ENCODE measurements at places on chromosomes 3 and 15.

DNA sequence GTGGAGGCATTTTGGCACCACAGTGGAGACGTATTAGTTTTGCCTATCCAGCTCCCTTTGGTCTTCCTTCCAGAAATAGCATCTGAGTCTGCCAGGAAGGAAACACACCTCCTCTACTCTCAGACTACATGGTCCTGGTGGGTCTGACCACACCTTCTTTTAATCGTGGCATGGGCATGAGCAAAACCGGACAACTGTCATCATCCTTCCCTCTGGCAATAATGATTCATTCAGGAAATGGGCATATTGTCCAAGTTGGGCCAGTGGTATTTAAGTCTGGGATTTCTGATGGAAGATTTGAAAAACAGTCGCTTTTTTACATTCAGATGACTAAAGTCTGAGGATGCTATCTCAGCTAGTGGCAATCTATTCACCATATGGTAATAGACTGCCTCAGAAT is 601.0 kb upstream of the ADAMTS9 start:
- DNase-seq: no peak

DNA sequence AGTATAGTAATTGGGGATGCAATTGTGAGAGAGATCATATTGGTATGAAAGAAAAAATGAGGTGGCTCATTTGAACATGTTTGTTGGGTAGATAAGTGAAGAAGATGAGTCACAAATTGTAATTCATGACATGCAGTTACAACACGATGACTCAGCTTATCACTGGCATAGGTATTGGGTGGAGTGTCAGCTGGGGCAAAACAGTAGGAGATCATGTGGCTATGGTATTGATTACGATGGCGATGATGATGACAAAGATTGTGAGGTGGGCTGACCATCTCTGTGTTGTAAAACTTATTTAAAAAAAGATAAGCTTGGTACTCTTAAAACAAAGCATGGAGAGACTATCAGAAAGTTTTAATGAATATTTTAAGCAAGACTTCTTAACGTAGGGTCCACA is 11.6 kb upstream of the DPH6 start:
- peak; percentile 31 for DNase-seq

DNA sequence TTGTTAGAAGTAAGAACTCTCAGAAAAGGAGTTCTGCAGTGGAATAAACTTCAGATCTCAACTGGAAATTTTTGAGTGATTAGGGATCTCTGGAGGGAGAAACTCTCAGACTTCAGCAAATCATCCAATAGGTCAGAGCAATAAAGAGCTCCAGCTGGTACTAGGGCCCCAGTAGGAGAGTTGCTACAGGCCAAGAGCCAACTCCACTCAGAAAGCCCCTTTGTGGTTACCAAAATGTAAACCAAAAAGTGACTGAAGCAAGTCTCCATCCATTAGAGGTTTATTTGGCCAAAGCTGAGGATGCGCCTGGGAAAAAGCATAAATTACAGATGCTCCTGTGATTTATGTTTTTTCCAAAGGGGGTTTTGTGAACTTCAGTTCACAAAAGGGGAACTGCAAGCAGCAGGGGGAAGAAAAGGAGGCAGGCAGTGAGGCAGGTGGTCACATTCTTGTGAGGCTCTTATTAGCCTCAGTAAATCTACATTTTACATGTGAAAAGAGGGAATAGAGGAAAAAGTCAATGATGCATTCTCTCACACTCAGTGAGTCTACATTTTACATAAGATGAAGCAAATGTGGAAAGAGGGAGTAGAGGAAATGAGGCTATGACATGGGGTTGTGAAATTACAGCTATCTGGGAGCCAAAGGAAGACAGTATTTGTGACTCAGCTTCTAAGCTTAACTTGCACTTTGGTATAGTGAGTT is 92.4 kb upstream of the DAZL start:
- no peak for DNase-seq

DNA sequence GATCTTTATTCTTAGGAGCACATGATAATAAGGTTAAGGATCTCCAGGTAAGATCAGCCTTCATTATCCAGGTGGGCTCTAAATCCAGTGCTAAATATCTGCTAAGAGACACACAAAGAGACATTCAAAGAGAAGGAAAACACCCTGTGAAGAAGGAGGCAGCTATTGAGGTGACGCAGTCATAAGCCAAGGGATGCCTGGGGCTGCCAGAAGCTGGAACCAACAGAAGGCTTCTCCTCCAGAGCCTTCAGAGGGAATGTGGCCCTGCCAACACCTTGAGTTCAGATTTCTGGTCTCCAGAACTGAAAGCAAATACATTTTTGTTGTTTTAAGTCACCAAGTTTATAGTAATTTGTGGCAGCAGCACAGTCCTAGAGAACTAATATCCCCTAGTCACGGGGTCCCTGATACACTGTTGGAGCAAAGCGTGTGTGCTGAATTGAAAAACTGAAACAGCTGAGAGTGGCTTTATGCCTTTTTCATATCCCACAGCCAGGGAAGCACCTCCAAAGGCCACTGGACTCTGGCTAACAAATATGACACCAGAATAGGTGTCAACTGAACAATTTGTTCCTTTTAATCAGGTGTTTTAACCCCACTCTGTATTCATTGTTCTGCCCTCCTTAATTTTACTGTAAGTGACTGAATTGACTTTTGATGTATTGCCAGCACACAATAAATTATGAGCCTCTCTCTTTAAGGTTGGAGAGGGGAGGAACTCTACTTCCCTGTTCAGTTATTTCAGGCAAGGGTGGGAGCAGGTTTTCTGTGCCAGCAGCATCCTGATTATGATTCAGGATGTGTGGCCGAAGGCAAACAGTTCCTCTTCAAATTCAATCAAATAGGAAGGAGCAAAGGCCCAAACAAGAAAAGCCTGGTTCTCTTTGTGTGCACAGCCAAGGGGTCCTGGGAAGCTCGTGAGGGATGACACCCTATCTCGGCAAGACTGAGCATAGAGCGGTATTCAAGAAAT is 151.8 kb upstream of the HES1 start:
- no peak for DNase-seq

DNA sequence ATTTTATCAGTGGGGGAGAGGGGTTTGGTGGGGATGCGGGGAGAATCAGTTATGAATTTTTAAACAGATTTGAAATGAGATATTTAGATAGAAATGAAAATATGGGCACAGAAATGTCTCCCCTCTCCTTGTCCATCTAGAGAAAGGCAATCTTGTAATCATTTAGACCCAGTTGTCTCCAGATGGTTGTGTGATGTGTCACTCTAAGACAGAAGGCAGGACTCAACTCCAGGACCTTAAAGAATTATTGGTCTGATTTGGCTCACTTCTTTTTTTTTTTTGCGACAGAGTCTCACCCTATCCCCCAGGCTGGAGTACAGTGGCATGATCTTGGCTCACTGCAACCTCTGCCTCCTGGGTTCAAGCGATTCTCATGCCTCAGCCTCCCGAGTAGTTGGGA is 77.2 kb downstream of the EOMES start:
- DNase-seq: no peak

DNA sequence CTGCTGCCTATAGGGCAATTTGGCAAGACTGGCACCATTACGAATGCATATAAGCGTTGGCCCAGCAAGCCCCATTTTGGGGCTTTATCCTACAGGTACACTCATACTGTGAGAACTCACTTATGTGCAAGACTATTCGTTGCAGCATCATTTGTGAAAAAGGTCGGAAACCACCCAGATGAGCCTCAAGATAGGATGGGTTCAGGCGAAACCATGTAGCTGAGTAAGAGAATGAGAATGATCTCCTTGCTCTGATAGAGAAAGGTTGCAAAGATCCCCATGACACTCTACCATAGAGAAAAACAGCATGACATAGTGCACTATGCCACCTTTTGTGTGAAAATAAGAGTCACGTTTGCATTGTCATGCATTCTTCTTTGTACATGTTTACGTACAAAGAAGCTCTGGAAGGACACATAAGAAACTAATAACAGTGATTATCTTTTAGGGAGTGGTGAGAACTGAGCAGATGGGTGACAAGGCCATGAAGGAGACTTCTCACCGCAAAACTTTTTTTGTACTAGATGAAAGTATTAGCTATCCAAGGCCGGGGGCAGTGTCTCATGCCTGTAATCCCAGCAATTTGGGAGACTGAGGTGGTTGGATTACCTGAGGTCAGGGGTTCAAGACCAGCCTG is 50.0 kb downstream of the RHCG start:
- DNase-seq: no peak

DNA sequence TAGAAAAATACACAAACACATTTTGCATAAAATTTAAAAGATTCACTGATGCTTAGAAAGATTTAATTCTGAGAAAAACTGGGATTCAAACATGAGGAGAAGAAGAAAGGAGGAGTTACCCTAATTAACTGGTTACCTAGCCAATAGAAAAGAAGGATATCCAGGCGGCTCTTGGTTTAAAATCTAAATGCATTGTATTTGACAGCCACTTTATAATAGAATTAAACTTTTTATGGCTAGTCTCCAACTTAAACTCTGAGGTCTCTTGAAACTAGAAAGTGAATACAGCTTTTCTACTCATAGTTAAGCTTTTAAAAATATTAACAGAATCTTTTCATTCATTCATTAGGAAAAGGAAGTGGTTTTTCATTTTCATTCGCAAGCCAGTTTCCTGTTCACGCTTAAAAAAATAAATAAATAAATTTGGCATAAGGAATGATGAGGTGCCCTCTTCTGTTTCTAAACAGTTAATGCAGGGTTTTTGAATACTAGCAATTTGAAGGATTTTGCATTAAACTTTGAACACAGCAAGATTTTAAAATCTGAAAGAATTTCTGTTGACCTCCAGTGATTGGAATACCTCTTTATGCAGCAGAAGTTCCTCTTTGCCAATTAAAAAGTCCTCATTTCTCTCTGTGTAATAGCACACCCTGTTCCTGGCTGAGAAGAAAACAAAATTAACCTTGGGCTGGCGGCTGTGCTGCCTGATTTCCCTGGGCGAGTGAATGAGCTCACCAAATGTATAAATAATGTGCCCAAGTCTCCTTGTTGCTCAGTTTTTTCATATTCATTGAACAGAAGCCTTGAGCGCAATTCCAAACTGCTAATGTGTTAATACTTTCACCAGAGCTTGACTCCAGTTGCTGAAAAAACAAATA is 105.1 kb downstream of the ZMAT3 start:
- DNase-seq: peak; percentile 21

DNA sequence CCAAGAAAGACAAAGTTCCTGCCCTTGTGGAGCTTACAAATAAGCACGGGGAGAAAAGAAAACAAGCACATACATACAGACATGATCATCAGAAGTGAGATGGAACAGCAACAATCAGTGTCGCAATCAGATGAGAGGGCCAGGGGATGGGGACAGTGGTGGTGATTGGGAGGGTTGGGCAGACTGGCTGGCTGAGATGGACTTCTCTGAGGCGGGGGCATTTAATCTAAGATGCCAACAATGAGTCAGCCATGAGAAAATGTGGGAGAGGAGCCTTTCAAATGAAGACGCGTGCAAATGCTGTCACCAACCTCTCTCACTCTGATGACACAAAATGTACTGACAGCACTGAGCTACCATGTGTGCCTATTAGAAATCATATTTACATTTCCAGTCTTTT is 81.4 kb downstream of the NCEH1 start:
- no peak for DNase-seq

- DNase-seq: no peak
Measured at GRCh38 chr3:153567011-153567410, 405.0 kb downstream of the RAP2B start.

DNA sequence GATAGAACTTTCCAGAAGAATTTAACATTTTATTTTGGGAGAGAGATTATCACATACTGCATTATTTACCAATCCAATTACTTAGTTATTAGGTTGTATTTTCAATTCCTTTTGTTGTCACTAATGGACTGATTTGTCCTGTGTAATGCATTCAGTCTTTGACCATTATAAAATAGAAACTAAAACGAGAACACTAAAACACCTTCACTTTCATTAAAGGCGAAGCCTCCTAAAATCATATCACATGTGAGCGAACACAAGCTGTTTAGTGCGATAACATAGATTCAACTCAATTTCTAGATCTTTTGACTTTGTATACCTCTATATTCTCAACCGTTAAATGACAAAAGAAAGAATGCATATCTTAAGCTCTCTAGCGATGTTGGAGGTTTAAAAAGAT is 253.4 kb downstream of the VGLL3 start:
- no peak for DNase-seq

DNA sequence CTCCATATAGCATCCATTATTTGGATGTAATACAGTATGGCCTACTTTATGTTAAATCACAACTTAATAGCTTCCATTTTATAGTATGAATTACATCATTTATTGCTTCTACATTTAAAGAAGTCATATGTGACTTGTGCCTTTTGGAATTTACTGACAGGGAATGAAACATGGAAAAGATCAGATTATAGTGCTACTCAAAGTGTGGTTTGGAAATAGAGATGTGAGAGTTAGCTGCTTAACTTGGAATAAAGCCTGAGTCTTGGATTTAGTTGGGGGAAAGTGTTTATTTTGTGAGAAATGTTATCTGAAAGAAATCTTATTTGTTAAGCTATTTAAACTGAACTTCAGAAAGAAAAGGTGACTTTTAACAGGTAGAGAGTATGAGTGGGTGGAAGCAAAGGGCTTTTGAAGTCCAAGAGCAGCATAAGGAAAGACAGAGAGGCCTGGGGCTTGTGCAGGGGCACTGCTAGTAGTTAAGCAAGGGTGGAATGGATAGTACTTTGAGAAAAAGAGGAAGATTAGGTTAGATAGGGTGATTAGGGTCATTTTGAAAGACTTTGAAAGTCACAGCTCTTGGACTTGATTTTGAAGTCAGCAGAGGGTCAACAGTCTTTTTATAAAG is 60.5 kb downstream of the SLMAP start:
- DNase-seq: no peak

GRCh38 chr3:28252001-28252431 is 10.6 kb downstream of the CMC1 start:
- no peak for DNase-seq

DNA sequence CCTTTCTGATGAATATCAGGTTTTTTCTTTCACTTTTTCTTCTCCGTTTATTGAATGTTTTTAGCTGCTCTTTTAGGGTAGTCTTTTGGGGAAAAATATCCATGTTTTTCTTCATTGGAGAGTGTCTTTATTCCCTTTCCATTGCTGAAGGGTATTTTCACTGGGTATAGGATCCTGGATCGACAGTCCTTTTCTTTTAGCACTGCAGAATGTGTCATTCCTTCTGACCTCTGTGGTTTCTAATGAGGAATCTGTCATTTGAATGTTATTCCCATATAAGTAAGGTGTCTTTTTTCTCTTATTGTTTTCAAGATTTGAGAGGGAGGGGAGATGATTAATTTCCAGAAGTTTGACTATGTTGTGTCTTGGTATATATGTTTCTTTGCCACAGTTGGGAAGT is 96.8 kb downstream of the BBX start:
- no peak for DNase-seq

GRCh38 chr15:60120100-60120499 is 116.0 kb downstream of the FOXB1 start:
- no peak for DNase-seq

GRCh38 chr3:102180280-102180931 is 254.4 kb upstream of the ZPLD1 start:
- DNase-seq: peak; percentile 20

- DNase-seq: no peak
Measured at GRCh38 chr15:72175186-72176044, 22.2 kb downstream of the GRAMD2A start.

- DNase-seq: no peak
Measured at GRCh38 chr15:67207555-67208207, 46.8 kb downstream of the AAGAB start.
